ENCODE measurements at places on chromosomes 4 and X. TPM values are rescaled to one million over a fixed set of nuclear protein-coding genes. Genes with fewer than 3 reads are reported as not detected.
A peak's percentile ranks its signal among the peaks of the same experiment; 100 is the strongest.

GRCh38 chrX:118614150-118614549, 113.3 kb upstream of the IL13RA1 start:
- H3K27ac ChIP-seq = no peak overlapping the region
- no peaks in the 10 kb centered on the region for H3K36me3 ChIP-seq
- no peaks in the 10 kb centered on the region for H3K27me3 ChIP-seq
- no peak for DNase-seq
- no peak overlapping the region for H3K4me3 ChIP-seq

DNA sequence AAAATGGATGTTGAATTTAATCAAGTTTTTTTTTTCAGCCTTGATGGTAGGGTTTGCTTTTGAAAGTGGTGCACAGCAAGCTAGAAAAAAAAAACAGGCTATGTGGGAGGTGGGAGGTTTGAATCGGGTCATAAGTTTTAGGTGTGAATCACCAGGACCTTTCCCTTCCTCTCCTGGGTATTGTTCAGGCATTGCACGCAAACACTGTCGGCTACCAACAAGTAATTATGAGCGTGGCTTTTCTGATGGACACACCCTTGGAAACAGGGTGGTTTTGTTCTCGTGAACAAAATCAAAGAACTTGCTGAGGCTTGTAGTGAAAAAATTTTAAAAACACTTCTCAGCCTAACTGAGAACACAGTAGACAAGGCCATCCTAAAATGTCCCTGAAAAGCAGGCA, 18.1 kb downstream of the PIR start:
- no peak overlapping the region for H3K27ac ChIP-seq
- DNase-seq = no peak
- no peaks in the 10 kb centered on the region for H3K27me3 ChIP-seq
- no peak overlapping the region for H3K4me3 ChIP-seq
- no peaks in the 10 kb centered on the region for H3K4me1 ChIP-seq

- H3K4me3 ChIP-seq = no peak overlapping the region
- no peaks in the 10 kb centered on the region for H3K4me1 ChIP-seq
- H3K27ac ChIP-seq = no peak overlapping the region
- no peak for DNase-seq
These were observed 25.4 kb downstream of the FGFBP1 start for GRCh38 chr4:15912961-15913630.

Gene GAGE13
- total RNA-seq = not detected

Gene MAMLD1
- total RNA-seq = 2.8 TPM

DNA sequence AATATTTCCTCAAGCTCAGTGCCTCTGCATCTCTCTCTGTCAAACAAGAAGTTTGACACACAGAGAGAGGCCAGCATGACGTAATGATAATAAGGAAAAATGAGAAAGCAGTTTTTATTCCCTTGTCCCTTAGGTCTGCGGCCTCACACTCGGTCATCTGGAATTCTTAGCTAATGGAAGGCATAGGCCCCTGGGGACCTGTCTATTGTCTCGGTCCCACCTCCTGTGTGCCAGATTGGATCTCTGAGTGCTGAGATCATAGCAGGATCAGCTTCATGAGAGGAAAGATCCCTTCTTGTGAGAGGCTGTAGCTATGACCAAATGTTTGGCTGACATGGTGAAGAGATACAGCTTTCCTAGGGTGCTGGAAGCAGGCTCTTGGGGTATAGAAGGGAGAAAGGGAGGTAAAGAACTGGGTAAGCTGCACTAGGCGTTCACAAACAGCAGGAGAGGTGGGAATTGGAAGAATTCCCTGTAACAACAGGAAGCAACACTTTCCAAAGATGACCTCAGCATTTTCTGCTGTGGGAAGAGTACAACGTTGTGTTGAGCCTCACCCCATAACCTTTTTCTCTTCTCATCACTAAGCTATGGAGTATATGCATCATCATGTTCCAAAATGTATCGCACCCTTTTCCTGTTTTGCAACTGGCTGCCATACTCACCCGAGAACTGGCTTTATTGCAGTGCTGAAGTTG, 20.2 kb downstream of the TMEM31 start:
- H3K4me1 ChIP-seq = peaks cover 34% of the 10 kb centered on the region
- H3K36me3 ChIP-seq = no peaks in the 10 kb centered on the region
- H3K27me3 ChIP-seq = no peaks in the 10 kb centered on the region
- H3K27ac ChIP-seq = peak overlapping the region; percentile 88
- H3K4me3 ChIP-seq = no peak overlapping the region

Gene PAGE2B
- not detected for total RNA-seq

GRCh38 chr4:88991746-88992145, 65.2 kb downstream of the FAM13A start:
- no peak overlapping the region for H3K27ac ChIP-seq
- H3K4me3 ChIP-seq = no peak overlapping the region
- peaks cover 5% of the 10 kb centered on the region for H3K4me1 ChIP-seq
- peaks cover 1% of the 10 kb centered on the region for H3K27me3 ChIP-seq
- H3K36me3 ChIP-seq = peaks cover 12% of the 10 kb centered on the region

DNA sequence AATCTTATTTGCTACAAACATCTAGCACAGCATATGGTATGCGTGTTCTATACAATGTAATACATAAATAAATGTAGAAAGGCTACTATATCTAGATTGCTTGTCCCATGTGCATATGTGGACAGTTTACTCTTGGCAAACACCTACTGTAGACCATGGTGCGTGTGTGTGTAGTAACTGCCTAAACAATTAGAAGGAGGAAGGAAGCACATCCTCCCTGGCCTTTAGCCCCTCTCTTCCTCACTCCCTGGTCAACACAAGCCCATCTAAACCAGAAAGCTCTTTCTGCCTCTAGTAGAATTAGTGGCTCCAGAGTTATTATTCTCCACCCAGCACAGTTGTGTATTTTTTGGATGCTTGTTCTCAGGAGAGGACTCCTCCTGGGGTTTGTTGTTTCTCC, 73.9 kb downstream of the KDR start:
- peak overlapping the region; percentile 46 for H3K27ac ChIP-seq
- no peak for DNase-seq
- H3K4me1 ChIP-seq = peaks cover 7% of the 10 kb centered on the region
- H3K27me3 ChIP-seq = no peaks in the 10 kb centered on the region

Gene IL2RG
- total RNA-seq = not detected

- no peak overlapping the region for H3K4me3 ChIP-seq
- no peaks in the 10 kb centered on the region for H3K36me3 ChIP-seq
- no peak overlapping the region for H3K27ac ChIP-seq
- no peak for DNase-seq
These were observed 1253.0 kb upstream of the PCDH7 start for GRCh38 chr4:29467044-29467717.

GRCh38 chr4:8000721-8001491, 61.2 kb upstream of the AFAP1 start:
- DNase-seq = no peak
- no peak overlapping the region for H3K27ac ChIP-seq
- peaks cover 9% of the 10 kb centered on the region for H3K27me3 ChIP-seq
- H3K4me1 ChIP-seq = peaks cover 11% of the 10 kb centered on the region
- H3K36me3 ChIP-seq = no peaks in the 10 kb centered on the region

DNA sequence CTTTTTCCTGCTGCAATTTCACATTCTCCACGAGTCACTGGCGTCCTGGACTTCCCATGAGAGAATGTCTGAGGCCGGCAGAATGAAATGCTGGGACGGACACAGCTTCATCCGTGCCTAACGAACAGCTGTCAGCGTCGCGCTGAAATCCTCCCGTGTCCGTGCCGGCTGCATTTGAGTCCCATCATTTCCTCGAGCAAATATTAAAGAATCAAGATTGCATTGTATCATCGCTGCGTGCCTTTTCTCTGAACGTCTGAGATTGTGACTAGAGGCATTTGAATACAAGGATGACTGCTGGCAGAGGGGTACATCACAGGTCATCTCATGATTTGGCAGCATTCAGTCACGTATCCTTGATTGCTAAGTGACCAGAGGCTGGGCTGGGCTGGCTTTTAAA, 279.9 kb downstream of the ASMT start:
- H3K27ac ChIP-seq = no peak overlapping the region
- H3K27me3 ChIP-seq = peaks cover 3% of the 10 kb centered on the region
- H3K4me3 ChIP-seq = no peak overlapping the region

Gene SLITRK2
- total RNA-seq = 0.10 TPM

GRCh38 chr4:112109360-112110058, 35.7 kb upstream of the FAM241A start:
- DNase-seq = no peak
- H3K27ac ChIP-seq = peak overlapping the region; percentile 100
- no peaks in the 10 kb centered on the region for H3K36me3 ChIP-seq

GRCh38 chr4:72969976-72970375, 99.5 kb downstream of the COX18 start:
- no peaks in the 10 kb centered on the region for H3K36me3 ChIP-seq
- no peaks in the 10 kb centered on the region for H3K27me3 ChIP-seq
- no peak overlapping the region for H3K27ac ChIP-seq
- DNase-seq = no peak

GRCh38 chr4:22573198-22573597, 57.3 kb upstream of the ADGRA3 start:
- H3K27me3 ChIP-seq = no peaks in the 10 kb centered on the region
- no peaks in the 10 kb centered on the region for H3K4me1 ChIP-seq
- H3K27ac ChIP-seq = no peak overlapping the region
- DNase-seq = no peak
- H3K36me3 ChIP-seq = no peaks in the 10 kb centered on the region

GRCh38 chr4:153234885-153235284, 30.6 kb downstream of the TRIM2 start:
- DNase-seq = no peak
- H3K27ac ChIP-seq = peak overlapping the region; percentile 27
- peaks cover 19% of the 10 kb centered on the region for H3K4me1 ChIP-seq
- H3K4me3 ChIP-seq = no peak overlapping the region

GRCh38 chr4:78543424-78544125, 8.0 kb upstream of the ANXA3 start:
- H3K4me1 ChIP-seq = peaks cover 18% of the 10 kb centered on the region
- H3K27me3 ChIP-seq = no peaks in the 10 kb centered on the region
- no peak for DNase-seq
- H3K27ac ChIP-seq = no peak overlapping the region
- no peak overlapping the region for H3K4me3 ChIP-seq
- peaks cover 4% of the 10 kb centered on the region for H3K36me3 ChIP-seq

DNA sequence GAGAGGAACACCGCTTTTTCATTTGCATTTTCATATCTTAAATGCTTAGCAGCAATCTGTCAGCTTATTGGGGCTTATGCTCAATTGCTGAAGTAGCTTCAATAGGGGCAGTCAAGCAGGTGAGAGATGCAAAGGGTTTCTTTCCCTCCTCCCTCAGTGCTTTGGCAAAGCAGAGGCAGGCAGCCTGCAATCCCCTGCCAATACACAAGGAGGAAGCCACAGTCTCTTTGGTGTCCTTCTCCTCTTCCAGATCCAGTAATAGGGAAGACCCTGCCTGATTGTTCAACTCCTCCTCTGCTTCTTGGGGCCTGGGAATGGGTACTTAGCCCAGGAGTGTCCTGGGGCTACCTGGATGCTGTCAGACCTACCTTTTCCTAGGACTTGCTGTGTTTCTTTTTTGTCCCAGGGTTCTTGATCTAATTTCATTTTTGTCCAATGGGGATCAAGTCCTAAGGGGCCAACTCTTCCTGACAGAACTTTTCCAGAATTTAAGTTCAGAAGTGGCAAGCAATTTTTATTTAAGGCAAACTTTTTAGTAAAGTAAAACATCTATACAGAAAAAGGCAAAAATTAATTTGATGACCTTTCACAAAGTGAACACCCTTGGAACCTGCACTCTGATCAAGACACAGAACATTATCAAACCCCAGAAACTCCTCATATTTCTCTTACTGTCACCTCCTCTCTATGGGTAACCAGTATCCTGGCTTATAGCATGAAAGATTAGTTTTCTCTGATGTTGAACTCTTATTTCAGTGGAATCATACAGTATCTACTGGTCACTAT, 260.3 kb downstream of the PPP3CA start:
- peaks cover 6% of the 10 kb centered on the region for H3K36me3 ChIP-seq
- peaks cover 2% of the 10 kb centered on the region for H3K27me3 ChIP-seq
- peak; percentile 11 for DNase-seq
- H3K4me1 ChIP-seq = peaks cover 50% of the 10 kb centered on the region
- peak overlapping the region; percentile 45 for H3K27ac ChIP-seq
- H3K4me3 ChIP-seq = no peak overlapping the region

Gene MTNR1A
- not detected for total RNA-seq

GRCh38 chr4:150961566-150961965, 53.5 kb downstream of the LRBA start:
- no peaks in the 10 kb centered on the region for H3K4me1 ChIP-seq
- H3K36me3 ChIP-seq = peaks cover 24% of the 10 kb centered on the region
- no peak overlapping the region for H3K4me3 ChIP-seq
- DNase-seq = no peak
- H3K27me3 ChIP-seq = peaks cover 1% of the 10 kb centered on the region
- H3K27ac ChIP-seq = no peak overlapping the region

GRCh38 chrX:4809571-4809970, 1096.1 kb upstream of the PRKX start:
- H3K4me1 ChIP-seq = no peaks in the 10 kb centered on the region
- H3K4me3 ChIP-seq = no peak overlapping the region
- H3K27ac ChIP-seq = no peak overlapping the region
- no peaks in the 10 kb centered on the region for H3K27me3 ChIP-seq
- DNase-seq = no peak

Gene WAS
- total RNA-seq = 2.7 TPM

DNA sequence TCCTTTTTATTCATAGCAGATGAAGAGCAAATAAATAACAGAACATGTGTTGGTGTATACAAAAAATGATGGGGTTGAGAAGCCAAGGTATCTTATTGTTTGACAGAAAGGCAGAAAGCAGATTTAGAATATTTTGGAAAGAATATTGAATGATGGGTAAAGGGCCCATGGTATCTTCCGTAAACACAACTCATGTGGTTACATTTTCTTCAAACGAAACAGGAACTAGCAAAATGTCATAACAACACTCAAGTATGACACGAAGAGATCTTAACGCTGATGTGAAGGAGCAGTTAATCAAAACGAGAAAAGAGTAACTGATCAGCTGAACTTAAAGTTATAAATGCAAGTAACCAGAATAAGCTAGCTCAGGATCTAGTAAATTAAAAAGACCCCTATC, 195.7 kb upstream of the GK2 start:
- H3K4me3 ChIP-seq = no peak overlapping the region
- peaks cover 8% of the 10 kb centered on the region for H3K4me1 ChIP-seq
- no peak overlapping the region for H3K27ac ChIP-seq
- DNase-seq = no peak
- H3K36me3 ChIP-seq = no peaks in the 10 kb centered on the region
- peaks cover 3% of the 10 kb centered on the region for H3K27me3 ChIP-seq

Gene DIPK2B
- total RNA-seq = 286 TPM

Gene ATP11C
- total RNA-seq = 48.5 TPM

- H3K27ac ChIP-seq = no peak overlapping the region
- no peaks in the 10 kb centered on the region for H3K4me1 ChIP-seq
- H3K36me3 ChIP-seq = no peaks in the 10 kb centered on the region
- DNase-seq = no peak
- H3K4me3 ChIP-seq = no peak overlapping the region
These were observed 28.2 kb upstream of the PGK1 start for GRCh38 chrX:78075787-78076389.

Gene GATA1
- not detected for total RNA-seq

Measured in endothelial cell (in vitro differentiated cells).